Mesothelial cell of epicardium (in vitro differentiated cells): ENCODE measurements at places on chromosomes 4 and X.

- H3K36me3 ChIP-seq, result no peaks in the 10 kb centered on the region
- no peak overlapping the region for H3K4me3 ChIP-seq
- H3K4me1 ChIP-seq, result peaks cover 18% of the 10 kb centered on the region
These were observed 494.6 kb upstream of the FAM241A start for GRCh38 chr4:111650674-111651086.

GRCh38 chr4:15521442-15522039, 51.9 kb downstream of the CC2D2A start:
- no peaks in the 10 kb centered on the region for H3K27me3 ChIP-seq
- peaks cover 42% of the 10 kb centered on the region for H3K36me3 ChIP-seq
- H3K27ac ChIP-seq, result no peak overlapping the region
- DNase-seq, result no peak
- no peaks in the 10 kb centered on the region for H3K4me1 ChIP-seq
- no peak overlapping the region for H3K4me3 ChIP-seq

DNA sequence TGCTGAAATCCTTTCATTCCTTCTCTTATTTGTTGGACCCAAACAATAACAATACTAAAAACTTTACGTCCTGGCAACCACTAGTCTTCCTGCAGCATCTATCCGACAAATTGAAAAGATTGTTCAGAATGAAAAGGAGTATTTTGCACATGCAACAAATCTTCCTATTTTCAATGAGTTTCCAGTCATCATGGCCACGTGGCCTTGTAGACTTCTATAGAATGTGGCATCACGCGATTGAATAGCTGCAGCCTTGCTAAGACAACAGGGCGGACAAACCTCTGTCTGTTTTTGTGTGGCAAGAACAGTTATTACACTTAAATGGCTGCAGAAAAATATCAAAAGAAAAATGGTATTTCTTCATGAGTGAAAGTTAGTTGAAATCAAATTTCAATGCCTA, 297.9 kb upstream of the LCORL start:
- H3K4me1 ChIP-seq, result no peaks in the 10 kb centered on the region
- H3K4me3 ChIP-seq, result no peak overlapping the region
- no peak overlapping the region for H3K27ac ChIP-seq
- DNase-seq, result no peak
- H3K36me3 ChIP-seq, result no peaks in the 10 kb centered on the region

DNA sequence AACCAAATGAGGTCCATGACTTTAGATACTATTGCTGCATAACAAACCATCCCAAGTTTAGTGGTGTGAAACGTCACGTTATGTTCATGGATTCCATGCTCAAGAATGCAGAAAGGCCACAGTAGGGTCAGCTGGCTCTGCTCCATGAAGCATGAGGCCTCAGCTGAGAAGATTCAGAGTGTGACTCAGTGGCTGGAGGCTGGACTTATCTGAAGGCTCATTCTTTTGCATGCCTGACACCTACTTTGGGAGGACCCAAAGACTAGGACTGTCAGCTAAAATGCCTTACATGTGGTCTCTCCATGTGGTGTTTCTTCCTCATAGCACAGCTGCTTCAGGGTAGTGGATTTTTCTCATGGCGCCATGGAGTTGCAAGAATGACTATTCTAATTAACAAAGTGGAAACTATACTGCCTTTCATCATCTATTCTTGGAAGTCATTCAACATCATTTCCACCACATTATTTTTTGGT, 11.5 kb upstream of the CCDC149 start:
- no peaks in the 10 kb centered on the region for H3K4me1 ChIP-seq
- H3K4me3 ChIP-seq, result no peak overlapping the region
- no peaks in the 10 kb centered on the region for H3K36me3 ChIP-seq
- peaks cover 19% of the 10 kb centered on the region for H3K27me3 ChIP-seq
- H3K27ac ChIP-seq, result no peak overlapping the region
- DNase-seq, result no peak

DNA sequence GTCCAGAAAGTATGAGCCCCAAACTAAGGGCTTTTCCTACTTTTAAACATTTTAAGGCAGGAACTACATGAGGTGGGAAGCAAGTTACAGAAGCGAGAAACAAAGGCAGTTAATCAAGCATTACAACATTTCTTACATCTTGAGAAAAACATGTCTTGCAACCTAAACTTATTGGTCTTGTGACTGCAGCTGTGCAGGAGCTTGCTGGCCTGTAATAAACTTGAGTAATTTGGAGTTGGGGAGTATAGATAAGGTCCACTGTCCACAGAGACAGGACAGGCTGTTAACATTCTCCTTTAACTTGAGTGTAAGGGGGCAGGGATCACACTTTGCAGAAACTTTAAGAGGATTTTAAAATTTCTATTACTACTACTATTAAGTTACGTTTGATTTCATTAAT, 2.7 kb upstream of the UGT8 start:
- no peak overlapping the region for H3K4me3 ChIP-seq
- H3K27ac ChIP-seq, result no peak overlapping the region
- H3K4me1 ChIP-seq, result peaks cover 16% of the 10 kb centered on the region
- no peaks in the 10 kb centered on the region for H3K36me3 ChIP-seq
- peaks cover 69% of the 10 kb centered on the region for H3K27me3 ChIP-seq
- DNase-seq, result no peak

GRCh38 chr4:181951265-181951664, 291.9 kb upstream of the TENM3 start:
- peak overlapping the region; percentile 92 for H3K27ac ChIP-seq
- no peaks in the 10 kb centered on the region for H3K27me3 ChIP-seq
- DNase-seq, result no peak
- H3K4me1 ChIP-seq, result peaks cover 28% of the 10 kb centered on the region
- no peak overlapping the region for H3K4me3 ChIP-seq

DNA sequence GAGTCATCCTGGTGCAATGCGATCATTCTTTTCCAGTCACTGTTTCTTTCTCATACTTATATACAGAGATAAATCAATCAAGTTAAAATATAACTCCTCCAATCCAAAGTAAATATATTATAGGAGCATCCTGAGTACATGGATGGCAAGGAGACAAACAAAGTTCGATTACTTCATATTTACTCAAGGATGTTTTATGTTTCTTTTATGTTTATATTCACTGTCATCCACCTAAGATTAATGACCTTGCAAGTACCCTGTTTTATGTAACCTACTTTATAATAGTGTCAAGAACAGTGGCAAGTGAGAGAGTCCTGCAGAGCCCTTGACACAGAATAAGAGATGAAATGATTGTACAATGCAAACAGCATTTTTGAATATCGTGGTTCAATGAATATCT, at the start of gene UGT2B11:
Gene UGT2B11, minus strand, starts transcription at position 33 of the 400 bp plus-strand sequence. Its CDS starts 26 bp downstream, at position 7.
- H3K36me3 ChIP-seq, result no peaks in the 10 kb centered on the region
- no peak for DNase-seq
- no peak within 1 kb of the TSS for H3K27ac ChIP-seq
- H3K27me3 ChIP-seq, result no peaks in the 10 kb centered on the region

- no peaks in the 10 kb centered on the region for H3K27me3 ChIP-seq
- no peaks in the 10 kb centered on the region for H3K4me1 ChIP-seq
- no peak overlapping the region for H3K27ac ChIP-seq
These were observed 91.0 kb downstream of the ARHGAP24 start for GRCh38 chr4:85565761-85566480.

DNA sequence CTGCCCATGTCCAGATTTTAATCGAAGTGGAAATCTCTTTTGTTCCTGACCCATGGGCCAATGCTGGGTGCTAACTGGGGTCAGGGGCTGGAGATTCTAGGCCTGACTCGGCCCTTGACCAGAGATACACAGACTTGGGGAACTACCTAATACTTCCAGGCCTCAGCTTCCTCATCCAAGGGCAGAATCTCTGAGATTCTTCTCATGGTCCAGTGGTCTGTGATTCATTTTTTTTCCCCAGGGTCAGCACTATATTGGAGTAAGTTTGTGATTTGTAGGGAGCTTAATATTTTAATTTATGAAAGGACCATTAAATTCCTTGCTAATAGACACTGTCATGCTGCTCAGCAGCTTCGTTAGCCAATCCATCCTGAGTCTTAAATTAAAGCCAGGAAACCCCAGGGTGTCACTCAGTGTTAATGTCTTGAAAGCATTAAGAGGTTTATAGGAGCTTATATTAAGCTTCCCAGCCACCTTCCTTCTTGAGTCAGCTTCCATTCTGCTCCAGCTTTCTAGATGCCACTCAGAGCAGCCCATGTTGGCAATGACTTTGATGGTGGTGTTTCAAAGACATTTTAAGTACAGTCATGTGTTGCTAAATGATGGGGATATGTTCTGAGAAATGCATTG, 27.0 kb upstream of the PROM1 start:
- no peak overlapping the region for H3K4me3 ChIP-seq
- peaks cover 47% of the 10 kb centered on the region for H3K27me3 ChIP-seq
- no peak for DNase-seq
- H3K36me3 ChIP-seq, result no peaks in the 10 kb centered on the region
- no peak overlapping the region for H3K27ac ChIP-seq

GRCh38 chr4:21490682-21491081, 457.9 kb downstream of the KCNIP4 start:
- no peak for DNase-seq
- no peaks in the 10 kb centered on the region for H3K4me1 ChIP-seq
- peaks cover 3% of the 10 kb centered on the region for H3K27me3 ChIP-seq
- no peak overlapping the region for H3K27ac ChIP-seq

- no peaks in the 10 kb centered on the region for H3K4me1 ChIP-seq
- no peak overlapping the region for H3K4me3 ChIP-seq
- H3K27ac ChIP-seq, result no peak overlapping the region
- no peak for DNase-seq
- H3K36me3 ChIP-seq, result no peaks in the 10 kb centered on the region
These were observed 2.2 kb downstream of the TMEM156 start for GRCh38 chr4:39029752-39030694.

DNA sequence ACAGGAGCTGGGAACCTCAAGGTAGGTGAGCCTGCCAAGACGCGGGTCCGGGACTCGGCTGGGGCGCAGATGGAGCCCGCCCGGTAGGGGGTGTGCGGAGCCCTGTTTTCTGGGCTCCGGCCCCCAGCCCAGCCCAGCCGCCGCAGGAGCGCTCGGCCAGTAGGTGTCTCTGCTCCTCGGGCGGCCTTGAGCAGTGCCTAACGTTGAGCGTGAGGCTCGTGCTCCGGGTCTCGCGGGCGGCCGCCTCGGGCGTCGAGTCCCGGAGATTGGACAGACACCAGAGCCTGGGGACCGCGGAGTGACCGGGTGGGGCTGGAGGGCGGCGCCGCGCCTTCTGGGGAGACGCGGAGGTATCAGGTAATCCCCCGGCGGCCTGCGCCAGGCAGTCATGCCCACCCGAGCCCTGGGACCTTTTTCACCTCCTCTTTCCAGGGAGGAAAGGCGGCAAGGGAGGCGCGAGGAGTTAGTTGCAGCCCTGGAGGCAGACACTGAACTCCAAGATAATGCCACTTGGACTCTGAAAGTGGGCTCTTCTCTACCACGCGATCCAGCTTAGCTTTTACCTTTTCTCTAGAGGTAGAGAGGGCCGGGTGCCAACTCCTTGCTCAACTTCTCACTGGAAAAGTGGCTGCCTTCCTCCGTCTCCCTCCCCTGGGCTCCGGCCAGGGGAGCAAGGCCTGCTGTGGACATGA, 14.5 kb upstream of the FGG start:
- H3K4me1 ChIP-seq, result peaks cover 4% of the 10 kb centered on the region
- peak; percentile 78 for DNase-seq
- H3K4me3 ChIP-seq, result no peak overlapping the region
- no peak overlapping the region for H3K27ac ChIP-seq
- no peaks in the 10 kb centered on the region for H3K36me3 ChIP-seq

DNA sequence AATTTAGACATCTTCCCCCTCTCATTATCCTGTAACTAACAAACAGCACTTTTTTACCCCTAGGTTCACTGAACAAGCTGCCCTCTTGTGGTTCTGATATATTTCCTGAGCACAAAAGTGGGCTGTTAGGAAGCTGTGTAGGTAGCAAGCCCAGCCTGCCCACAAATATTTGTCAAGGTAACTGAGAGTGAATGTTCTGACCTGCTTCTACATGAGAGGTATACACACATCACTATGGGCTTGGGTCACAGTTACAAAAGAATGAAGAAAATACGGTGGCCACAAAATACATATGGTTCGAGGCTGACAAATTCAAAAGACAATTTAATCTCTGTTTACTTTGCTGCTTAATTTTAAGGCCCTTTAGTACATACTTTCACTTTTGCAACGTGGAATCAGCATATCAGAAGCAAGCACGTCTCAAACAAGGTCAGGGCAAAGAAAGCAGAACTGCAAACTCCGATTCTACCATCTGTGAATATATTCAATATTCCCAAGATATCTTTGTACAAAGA, 78.7 kb downstream of the RBM47 start:
- H3K4me1 ChIP-seq, result peaks cover 21% of the 10 kb centered on the region
- DNase-seq, result no peak
- H3K27me3 ChIP-seq, result no peaks in the 10 kb centered on the region
- peaks cover 9% of the 10 kb centered on the region for H3K36me3 ChIP-seq
- peak overlapping the region; percentile 96 for H3K27ac ChIP-seq

GRCh38 chr4:21452931-21453330, 495.6 kb downstream of the KCNIP4 start:
- H3K4me3 ChIP-seq, result no peak overlapping the region
- DNase-seq, result no peak
- no peak overlapping the region for H3K27ac ChIP-seq
- H3K4me1 ChIP-seq, result no peaks in the 10 kb centered on the region

DNA sequence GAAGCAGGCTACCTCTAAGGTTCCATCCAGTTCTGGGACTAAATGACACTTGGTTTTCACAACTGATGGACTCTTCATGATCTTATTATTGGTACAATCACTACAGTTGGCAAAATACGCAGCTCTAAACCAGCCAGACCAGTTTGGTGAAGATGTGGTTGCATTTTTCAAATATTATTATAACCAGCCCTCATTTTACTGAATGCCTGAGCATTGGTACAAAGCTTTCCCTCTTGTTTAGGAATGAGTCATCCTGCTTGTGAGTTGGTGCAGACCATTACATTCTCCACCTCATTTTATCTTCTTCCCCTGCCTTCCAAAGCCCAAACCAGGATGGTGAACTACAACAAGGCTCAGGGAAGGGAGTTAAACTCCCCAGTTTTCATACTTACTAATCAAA, 223.1 kb downstream of the KDR start:
- no peak overlapping the region for H3K4me3 ChIP-seq
- no peaks in the 10 kb centered on the region for H3K36me3 ChIP-seq
- no peak overlapping the region for H3K27ac ChIP-seq
- peaks cover 3% of the 10 kb centered on the region for H3K4me1 ChIP-seq
- H3K27me3 ChIP-seq, result peaks cover 1% of the 10 kb centered on the region

GRCh38 chr4:95614684-95615205, 66.0 kb upstream of the UNC5C start:
- H3K4me3 ChIP-seq, result no peak overlapping the region
- no peaks in the 10 kb centered on the region for H3K27me3 ChIP-seq
- H3K36me3 ChIP-seq, result no peaks in the 10 kb centered on the region
- no peak overlapping the region for H3K27ac ChIP-seq

DNA sequence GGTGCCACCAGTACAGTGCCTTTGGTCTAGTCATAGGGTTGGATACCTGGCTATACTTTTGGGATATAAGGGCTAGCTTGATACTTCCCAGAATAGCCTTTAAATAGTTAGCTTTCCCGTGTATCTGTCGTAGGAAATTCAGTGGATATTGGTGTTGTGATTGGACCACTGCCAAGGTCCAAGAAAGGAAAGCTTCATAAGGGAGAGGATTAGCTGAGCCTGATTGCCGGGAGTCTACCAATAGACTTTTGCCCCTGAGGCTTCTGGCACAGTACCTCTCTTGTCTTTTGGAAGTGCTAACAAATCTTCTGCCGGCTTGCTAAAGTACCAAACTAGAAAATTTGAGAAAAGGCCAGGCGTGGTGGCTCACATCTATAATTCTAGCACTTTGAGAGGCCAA, 350.6 kb downstream of the CHIC1 start:
- peaks cover 44% of the 10 kb centered on the region for H3K4me1 ChIP-seq
- H3K27ac ChIP-seq, result peak overlapping the region; percentile 59
- no peaks in the 10 kb centered on the region for H3K27me3 ChIP-seq
- no peaks in the 10 kb centered on the region for H3K36me3 ChIP-seq
- no peak for DNase-seq
- no peak overlapping the region for H3K4me3 ChIP-seq

GRCh38 chr4:35689870-35690269, 554.4 kb downstream of the ARAP2 start:
- DNase-seq, result no peak
- H3K27me3 ChIP-seq, result no peaks in the 10 kb centered on the region
- H3K4me1 ChIP-seq, result peaks cover 7% of the 10 kb centered on the region
- H3K36me3 ChIP-seq, result peaks cover 2% of the 10 kb centered on the region
- H3K27ac ChIP-seq, result no peak overlapping the region
- no peak overlapping the region for H3K4me3 ChIP-seq
